ENCODE measurements at places on chromosomes 16 and 17.

- DNase-seq = peak; percentile 31
Observed at GRCh38 chr16:12178251-12178990, 201.9 kb downstream of the SNX29 start.

- DNase-seq = no peak
Observed at GRCh38 chr17:77174928-77175661, 34.3 kb downstream of the SEC14L1 start.

DNA sequence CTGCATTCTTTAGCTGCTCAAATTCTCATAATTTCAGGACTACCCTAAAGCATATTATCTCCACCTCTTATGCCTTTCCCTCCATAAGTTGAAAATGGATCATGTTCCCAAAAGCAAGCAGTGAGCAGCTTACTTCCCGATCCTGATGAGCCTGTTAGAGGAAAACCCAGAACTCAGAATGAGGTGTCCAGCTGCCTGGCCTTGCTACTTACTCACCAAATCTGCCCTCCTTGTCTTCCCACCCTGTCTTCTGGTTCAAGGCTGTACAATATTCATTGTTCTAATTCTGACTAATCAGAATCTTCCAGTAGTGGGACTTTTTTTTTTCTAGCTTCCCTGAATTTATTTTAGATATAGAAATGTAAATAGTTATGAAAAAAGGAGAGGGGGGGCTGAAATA lies 10.8 kb downstream of the LYRM1 start:
- DNase-seq = no peak

DNA sequence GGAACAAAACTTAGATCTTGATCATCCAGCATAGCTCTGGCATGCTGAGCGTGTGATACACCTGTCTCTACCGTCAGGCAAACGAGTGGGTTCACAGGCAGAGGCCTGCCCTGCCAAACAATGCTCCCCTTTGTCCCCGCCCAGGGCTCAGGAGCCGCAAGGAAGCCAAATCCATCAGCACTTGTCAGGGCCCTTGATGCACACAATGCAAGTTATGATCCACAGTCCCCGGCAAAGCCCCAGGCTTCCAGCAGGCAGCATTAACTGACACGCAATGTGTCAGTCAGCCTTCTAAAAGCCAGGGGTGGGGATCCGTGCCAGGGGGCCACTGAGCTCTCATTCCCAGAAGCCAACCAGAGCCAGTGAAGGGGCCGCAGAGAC lies 460.9 kb downstream of the SLC39A11 start:
- DNase-seq = no peak

- no peak for DNase-seq
Observed at GRCh38 chr16:25060920-25061319, 45.8 kb upstream of the ARHGAP17 start.

DNA sequence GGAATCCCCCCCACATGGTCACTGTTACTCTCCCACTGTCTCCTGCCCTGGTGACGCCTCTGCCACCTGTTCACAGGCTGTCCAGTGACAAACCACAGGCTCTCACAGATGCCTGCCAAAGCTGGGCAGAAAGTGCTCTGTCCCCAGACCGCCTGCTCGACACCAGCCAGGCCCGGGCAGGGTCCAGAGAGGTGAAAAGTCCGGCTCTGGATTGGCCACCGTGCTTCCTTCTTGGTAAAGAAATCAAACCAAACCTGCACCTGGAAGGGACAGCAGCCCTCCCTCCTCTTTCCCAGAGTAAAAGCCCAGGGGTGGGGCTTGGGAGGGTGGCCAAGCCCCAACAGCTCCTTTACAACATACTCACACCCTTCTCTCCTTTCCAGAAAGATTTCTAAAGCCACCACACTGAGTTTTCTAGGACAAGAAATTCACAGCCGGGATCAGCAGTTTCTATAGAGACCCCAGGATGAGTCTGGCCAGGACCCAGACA lies 6.2 kb downstream of the PCGF2 start:
- no peak for DNase-seq

GRCh38 chr16:764848-765487 lies 4.4 kb downstream of the MSLN start:
- no peak for DNase-seq

DNA sequence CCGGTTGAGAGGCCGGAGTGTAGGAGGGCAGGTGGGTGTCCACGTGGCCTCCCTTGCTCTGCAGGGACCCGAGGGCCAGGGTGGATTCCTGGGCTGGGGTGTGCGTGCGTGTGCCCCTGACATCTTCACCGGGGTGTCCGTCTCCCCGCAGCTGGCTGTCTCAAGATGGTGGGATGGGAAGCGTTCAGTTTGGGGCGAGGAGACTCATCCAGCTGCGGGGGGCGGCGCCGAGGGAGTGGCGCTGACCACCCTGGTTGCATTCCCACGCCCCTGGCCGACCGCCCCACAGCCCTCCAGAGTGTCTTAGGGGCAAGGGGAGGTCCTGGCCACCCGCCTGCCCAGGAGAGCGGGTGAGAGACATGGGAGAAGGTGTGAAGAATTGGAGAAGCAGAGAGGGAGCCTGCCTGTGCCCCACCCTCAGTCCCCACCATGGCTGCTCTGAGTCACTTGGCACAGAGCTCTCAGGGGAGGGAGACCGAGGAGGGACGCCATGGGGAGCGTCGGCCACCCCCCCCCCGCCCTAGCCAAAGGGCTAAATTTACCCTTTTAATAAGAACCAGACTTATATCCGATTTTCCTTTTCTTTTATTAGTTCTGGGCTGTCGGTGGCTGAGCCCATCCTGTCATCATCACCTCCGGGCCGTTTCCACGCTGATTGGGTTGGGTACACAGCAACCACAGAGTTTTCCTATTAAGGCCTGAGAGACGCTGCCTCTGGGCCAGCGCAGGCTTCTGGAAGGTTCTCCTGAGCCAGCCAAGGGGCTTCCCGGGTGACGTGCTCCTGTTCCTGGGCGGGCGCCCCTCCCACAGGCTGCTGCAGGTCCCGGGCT lies 22.0 kb downstream of the BAHCC1 start:
- no peak for DNase-seq

DNA sequence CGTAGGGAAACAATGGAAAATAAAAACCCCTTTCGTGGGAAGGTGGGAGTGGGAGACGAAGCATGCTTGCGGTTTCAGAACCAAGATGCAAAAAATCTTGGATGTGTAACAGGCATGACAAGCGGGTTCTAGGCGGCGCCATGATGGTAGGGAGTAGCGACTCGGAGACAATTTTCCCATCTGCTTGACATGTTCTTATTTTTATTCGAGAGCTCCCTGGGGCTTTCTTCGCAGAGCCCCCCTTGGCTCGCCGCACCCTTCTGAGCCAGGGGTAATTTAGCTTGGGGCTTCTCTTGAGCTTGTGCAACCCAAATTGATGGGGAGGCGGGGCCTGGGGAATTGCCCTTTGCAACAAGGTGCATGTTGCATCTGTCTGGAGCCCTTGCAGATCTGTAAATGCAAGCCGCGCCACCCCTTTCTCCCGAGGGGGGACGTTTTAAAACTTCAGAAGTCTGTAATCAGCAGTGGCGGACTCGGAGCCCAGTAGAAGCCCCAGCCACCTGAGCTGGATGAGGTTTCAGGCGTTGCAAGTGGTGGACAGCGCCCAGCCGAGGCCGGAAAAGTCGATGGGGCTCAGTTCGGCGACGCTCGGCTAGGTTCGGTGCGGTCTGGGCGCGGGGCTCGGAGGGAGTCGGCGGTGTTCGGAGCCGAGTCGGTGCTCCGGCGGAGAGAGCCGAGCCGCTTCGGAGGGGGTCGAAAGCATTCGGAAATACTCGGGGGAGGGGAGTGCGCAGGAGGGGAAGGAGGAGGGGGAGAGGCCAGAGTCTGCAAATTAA lies 2.9 kb downstream of the GNAO1 start:
- DNase-seq = peak; percentile 84

- DNase-seq = no peak
Observed at GRCh38 chr17:73201215-73202069, 8.6 kb downstream of the COG1 start.

DNA sequence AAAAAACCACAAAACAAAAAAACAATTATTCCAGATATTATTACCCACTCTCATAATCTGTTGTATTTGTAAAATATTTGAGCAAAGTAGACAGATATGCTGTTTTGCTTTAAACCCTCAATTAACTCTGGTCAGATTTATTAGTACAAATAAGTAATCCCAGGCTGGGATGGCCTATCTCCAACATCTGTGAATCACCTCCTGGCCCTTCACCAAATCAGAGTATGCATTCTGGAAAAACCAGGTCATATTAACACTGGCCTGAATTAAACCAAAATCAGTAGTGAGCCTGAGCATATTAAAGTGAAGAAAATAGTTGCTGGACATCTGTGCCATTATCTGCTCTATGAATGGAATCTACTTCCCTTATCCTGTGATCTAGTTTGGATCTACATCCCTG lies 41.0 kb downstream of the STAT3 start:
- no peak for DNase-seq

- no peak for DNase-seq
Observed at GRCh38 chr17:50064253-50065001, 8.5 kb downstream of the ITGA3 start.

GRCh38 chr16:87831421-87832136 lies 37.7 kb downstream of the SLC7A5 start:
- no peak for DNase-seq

GRCh38 chr17:31050948-31051347 lies 43.8 kb upstream of the NF1 start:
- no peak for DNase-seq

GRCh38 chr17:67602444-67602843 lies 115.3 kb upstream of the NOL11 start:
- DNase-seq = no peak

Measured in left renal pelvis (tissue), 4 donors.